ENCODE measurements at places on chromosomes 4 and X.
A peak's percentile ranks its signal among the peaks of the same experiment; 100 is the strongest.

DNA sequence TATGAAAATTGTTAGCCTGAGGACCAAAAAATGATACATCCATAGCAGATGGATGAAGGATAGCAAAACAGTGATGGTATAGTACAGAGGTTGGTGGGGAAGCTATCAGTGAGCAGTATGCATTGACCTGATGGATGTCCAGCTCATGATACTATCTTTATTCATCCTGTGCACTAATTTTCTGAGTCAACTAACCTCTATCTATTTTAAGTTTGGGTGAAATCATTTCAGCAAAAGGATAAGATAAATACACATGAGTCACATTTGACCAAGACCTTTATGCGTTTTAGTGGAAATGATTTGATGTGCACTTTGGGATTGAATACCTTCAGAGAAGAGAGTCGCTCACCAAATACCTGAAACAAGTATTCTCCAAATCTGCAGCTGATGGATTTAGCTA is 351.0 kb upstream of the NR3C2 start:
- no peak for DNase-seq

DNA sequence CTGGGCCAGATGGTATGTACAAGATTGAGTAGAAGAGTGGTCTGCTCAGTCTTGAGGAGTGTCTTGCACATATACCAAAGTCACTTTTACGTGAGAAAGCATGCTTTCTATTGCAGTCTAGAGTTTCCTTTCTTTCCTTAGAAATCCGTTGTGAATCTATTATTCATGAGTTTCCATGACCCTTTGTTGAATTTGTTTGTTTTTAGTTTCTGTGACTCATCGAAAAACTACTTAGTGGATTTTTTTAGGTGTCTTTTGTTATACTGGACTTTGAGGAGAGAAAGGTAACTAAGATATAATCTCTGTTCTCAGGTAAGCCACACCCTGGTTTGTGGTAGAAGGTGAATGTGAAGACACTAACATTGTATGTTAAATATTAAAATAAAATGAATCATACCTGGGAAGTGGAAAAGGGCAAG is 23.0 kb downstream of the GALNT7 start:
- no peak for DNase-seq

GRCh38 chr4:6180841-6181631 is 19.3 kb downstream of the JAKMIP1 start:
- DNase-seq, result no peak

GRCh38 chr4:116073051-116073450 is 959.6 kb upstream of the NDST4 start:
- no peak for DNase-seq

- DNase-seq, result peak; percentile 52
These were observed 7.3 kb upstream of the WAS start for GRCh38 chrX:48676106-48676892.

- DNase-seq, result no peak
These were observed 4.2 kb downstream of the BCOR start for GRCh38 chrX:40093586-40093985.

DNA sequence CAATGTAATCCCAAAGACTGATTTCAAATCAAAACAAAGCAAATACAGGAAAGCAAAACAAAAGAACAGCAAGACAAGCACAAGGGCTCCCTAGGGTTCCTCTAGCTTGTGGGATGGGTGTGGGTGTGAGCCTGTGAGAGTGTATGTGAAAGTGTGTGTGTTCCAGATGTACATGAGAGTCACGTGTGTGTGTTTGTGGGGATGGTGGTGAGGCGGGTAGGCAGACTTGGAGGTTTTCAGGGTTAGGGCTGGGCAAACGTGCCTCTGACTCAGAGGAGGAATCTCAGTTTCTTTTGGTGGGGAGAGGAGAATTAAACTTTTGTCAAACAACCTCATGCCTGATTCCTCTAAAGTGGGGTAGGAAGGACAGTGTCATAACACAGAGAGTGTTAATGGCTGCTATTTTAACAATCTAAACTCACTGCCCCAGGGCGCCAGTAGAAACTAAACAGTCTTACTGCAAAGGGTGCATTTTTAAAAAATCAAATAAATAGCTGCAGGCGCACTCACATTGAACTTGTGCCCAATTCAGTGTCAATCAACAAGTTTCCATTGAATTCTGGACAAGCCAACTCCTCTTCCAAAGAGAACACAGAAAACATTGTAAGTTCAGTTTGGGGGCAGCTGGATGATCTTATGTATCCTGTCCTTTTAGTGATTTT is 51.8 kb downstream of the CHRDL1 start:
- no peak for DNase-seq

GRCh38 chr4:2598511-2599303 is 62.3 kb downstream of the FAM193A start:
- DNase-seq, result no peak

DNA sequence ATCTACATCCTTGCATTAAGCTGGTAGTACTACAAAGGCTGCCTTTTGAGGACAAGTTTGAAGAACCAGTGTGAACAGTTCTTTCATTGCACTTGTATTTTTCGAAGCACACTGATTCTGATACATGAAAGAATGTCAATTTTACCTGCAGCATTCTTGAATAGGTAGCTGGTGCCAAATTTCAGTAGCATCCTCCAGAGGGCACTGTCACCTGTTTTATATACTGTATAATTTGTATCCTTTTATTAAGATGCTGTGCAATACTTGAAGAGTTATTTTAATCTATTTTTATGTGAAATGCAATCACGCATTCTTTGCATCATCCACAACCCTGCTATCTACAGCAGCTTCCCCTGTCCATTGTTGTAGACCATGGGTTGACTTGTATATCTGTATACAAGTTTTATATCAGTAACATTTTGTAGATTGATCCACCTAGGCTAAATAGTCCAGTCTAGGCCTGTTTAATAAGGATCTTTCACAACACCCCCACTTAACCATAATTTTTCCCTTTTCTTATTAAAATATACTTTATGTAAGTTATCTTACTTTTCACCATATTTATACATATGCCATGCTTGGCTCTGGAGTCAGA is 325.7 kb downstream of the PCDH7 start:
- no peak for DNase-seq

DNA sequence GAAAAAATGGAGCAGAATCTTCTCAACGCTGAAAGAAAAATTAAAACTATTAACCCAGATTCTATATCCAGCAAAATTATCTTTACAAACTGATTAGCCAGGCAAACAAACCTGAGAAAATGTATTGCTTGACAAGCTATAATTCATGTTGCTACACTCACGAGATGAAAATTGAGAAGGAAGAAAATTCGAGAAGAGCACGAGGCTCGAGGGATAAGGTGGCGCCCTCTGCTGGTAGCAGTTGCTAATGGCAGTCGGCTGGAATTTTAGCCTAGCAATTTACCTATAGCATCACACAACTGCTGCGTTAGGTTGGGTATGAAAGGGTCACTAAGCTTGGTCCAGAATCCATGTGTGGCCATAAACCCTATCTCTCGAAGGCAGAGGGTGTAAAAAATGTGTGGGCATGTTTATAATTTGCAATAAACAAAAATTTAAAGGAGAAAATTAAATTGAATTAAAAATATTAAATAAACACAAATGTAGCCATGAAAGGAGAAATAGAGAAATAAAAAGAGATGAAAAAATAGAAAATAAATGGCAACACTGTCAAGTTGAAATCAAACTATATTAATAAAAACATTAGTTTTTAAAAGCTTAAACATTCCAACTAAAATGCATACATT is 126.6 kb downstream of the PPP4R3C start:
- no peak for DNase-seq

DNA sequence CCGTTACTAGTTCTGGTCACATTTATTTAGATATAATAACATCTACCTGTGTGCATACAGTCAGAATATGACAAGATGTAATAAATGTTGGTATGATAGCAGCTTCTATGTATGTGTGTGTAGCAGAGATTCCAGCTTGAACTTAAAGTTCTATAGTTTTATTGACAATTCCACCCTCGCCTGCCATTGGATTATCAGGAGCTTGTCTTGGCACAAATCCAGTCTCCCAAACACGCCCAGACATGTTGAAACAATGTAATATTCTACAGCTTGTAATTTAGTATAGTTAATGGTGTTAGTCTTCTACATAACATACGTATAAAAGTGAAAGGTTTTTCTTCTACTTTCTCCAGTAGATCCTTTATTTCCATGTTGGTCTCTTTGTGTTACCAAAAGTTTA is 44.4 kb downstream of the BBS12 start:
- no peak for DNase-seq

GRCh38 chr4:55758066-55758465 is 61.5 kb upstream of the EXOC1L start:
- DNase-seq, result no peak

- no peak for DNase-seq
These were observed 60.0 kb downstream of the PPP3CA start for GRCh38 chr4:101287324-101287723.

- DNase-seq, result no peak
These were observed 76.7 kb downstream of the KLHL34 start for GRCh38 chrX:21581479-21581878.

DNA sequence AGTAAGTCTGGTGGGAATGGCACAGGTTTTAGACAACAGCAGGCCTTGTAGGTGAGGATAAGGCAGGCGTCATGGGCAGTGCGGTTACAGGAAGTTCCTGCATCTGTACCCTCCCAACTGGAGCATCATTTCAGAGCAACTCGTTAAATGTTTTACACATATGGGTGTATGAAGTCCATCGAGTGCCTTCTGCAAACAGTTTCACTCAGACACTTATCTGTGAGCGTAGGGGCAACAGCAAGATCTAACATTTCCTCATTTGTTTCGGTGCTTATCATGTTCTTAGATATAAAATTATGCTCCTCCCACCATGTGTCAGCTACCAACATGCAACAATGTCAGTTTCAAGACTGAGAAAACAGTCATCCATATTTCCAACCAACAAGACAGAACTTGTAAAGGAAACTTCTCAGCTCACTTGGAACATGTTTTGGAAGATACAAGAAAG is 69.9 kb downstream of the ELOVL6 start:
- no peak for DNase-seq

- DNase-seq, result no peak
These were observed 247.1 kb upstream of the ETNPPL start for GRCh38 chr4:109009909-109010308.

- no peak for DNase-seq
These were observed 146.4 kb downstream of the GPC3 start for GRCh38 chrX:133838761-133839676.

DNA sequence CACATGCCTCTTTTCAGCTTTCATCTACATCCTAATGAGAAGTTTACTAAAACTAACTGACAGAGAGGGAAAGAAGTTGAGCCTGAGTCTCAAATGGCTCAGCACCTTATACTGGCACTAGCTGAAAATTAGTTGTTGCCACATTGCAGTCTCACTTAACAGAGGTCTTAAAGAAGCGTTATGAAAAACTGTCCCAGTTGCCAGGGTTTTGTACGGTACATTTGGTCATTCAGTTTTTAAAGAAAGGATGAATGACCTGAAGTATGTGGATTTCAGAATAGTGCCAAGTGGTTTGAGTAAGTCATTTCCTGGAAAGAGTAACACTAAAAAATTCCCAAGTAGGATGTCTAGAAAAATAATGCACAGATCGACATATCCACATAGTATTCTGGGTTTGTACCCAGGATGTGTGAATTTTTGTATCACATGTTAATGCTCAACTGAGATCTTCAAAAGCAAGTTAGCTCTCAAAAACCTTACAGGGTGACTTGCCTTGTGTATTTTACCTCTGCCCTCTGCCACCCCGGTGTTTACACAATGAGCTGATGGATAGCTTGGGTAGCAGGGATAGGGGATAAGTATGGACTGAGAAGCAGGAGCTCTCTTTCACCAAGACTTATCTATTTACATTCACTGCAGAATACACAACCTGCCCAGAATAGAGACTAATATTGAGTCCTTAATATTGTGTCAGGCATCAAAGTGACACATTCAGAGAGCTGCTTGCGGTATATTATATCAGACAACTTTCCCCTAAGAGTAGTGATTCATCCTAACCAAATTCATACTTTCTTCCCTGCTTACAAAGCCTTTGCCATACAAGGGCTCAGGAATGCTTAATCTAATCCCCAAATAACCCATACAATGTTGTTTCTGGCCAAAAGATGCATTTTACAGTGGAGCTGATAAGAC is 1075.7 kb upstream of the PABPC4L start:
- no peak for DNase-seq

DNA sequence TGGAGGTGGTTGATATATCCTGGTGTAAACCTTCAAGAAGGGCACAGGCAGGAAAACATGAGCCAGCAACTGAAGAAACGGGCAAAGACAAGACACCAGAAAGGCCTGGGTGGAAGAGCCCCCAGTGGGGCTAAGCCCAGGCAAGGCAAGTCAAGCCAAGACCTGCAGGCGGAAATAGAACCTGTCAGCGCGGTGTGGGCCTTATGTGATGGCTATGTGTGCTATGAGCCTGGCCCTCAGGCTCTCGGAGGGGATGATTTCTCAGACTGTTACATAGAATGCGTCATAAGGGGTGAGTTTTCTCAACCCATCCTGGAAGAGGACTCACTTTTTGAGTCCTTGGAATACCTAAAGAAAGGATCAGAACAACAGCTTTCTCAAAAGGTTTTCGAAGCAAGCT is 7.2 kb downstream of the ZFP42 start:
- DNase-seq, result no peak

DNA sequence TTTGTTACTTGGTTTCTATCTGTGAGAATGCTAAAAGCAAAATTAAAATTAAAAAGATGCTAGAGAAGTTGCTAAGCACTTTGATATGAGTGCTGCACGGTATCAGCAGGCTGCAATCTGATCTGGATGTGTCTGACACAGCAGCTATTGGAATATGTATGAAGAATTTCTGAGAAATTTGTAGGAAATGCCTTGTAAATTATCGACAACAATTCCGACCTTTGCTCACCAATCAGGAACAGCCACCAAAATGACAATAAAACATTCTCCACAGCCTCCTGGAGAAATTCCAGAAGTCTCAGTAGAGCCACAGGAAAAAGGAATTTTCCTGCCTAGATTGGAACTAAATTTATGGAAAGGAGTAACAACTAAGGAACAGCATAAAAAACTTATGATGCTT is 82.5 kb downstream of the TIGD2 start:
- no peak for DNase-seq
